ENCODE measurements at places on chromosomes 5 and 9.

DNA sequence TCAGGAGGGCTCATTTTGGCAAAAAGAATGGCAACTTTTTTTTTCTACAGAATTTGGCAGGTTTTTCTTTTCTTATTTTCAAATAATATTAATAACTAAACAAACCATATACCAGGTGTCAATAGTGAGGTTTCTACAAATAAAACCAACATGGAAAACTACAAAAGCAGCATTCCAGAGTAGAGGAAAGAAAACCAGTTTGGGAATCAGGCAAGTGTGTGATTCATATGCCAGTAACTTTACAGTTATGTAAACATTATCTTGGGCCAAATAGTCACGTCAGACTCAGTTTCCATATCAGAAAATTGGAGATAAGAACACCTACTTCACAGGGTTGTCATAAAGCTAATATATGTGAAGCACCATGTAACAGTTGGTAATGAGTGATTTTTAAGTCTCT lies 51.7 kb downstream of the FBXW11 start:
- DNase-seq: no peak

- no peak for DNase-seq
Measured at GRCh38 chr9:93891549-93892310, 63.4 kb downstream of the BARX1 start.

DNA sequence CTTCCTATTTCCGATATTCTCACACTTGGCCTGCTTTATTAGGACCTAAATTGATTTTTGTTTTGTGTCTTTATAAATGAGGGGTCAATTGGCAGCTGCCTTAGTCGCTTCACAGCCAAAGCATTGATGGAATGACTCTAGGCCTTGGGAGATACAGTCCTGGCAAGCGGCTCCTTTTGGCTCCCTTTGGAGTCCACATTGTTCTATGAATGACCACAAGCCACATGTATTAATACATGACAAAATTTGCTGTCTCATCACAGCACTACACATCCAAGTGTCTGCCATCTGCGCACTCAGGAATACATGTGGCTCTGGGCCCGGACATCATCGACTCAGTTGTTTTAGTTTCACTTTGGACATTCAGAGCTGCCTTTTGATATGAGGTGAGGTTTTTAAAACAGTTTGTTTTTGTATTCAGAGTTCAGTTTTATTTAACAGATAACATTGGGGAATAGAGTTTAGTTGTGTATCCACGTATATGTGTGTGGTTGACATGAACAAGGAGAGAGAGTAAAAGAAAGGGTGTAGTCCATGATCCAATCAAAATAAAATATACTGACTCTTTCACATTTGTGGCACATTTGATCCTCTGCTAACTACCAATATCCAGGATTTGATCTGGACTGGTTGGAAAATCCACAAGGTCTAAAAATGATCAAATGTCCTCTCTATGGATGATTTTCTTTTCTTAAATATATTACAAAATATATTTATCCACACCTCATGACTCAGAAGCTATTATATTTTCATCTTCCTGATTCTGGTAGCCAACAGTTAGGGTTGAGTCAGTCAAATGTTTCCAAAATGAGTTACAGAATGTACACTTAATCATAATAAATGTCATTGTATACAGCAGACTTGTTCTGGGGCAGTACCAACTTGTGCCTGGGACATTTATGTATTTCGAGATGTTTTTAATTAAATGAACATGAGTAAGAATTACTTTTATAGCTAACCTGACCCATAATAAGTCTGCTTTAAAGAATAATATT lies 114.0 kb upstream of the MTAP start:
- no peak for DNase-seq

DNA sequence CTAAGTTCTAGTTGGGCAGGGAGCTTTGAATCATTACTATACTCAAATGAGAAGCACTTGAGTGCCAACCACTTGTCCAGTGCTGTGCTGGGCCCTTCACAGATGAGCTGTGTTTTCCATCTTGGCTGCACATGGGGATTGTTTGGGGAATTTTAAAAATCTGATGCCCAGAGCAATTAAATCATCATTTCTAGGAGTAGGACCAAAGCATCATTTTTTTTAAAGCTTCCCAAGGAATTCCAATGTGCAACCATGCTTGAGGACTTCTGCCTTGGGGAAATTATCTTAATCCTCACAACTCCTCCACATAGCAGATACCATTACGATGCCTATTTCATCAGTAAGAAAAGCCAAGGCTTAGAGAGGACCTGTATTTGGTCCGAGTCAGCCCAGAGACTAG lies 131.4 kb downstream of the TMEM174 start:
- no peak for DNase-seq

DNA sequence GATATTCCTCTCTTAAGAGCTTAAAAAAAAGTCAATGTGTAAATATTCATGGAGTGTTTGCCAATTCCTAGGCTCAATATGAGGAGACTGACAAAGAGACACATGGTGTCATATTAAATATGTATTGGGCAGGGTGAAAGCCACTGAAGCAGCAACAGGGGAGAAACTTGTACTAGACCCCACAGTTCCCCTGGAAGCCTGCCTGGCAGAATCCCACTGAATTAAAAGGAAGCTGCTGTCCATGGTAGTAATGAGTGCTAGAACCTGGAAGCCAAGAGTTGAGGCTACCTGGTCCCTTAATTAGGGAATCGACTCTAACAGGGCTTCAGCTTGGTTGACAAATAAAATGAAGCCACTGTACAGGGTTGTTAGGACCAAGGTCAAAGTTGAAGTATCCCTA lies 129.4 kb upstream of the GPR151 start:
- DNase-seq: no peak

- no peak for DNase-seq
Measured at GRCh38 chr5:133967124-133967523, 1.3 kb downstream of the C5orf15 start.

GRCh38 chr5:19855931-19856330 lies 132.1 kb downstream of the CDH18 start:
- no peak for DNase-seq

GRCh38 chr5:105878402-105878801 lies 1792.3 kb downstream of the EFNA5 start:
- DNase-seq: no peak

- no peak for DNase-seq
Measured at GRCh38 chr9:128727640-128728248, 3.8 kb upstream of the ZDHHC12 start.

- DNase-seq: no peak
Measured at GRCh38 chr5:32298059-32298415, 14.7 kb downstream of the MTMR12 start.

DNA sequence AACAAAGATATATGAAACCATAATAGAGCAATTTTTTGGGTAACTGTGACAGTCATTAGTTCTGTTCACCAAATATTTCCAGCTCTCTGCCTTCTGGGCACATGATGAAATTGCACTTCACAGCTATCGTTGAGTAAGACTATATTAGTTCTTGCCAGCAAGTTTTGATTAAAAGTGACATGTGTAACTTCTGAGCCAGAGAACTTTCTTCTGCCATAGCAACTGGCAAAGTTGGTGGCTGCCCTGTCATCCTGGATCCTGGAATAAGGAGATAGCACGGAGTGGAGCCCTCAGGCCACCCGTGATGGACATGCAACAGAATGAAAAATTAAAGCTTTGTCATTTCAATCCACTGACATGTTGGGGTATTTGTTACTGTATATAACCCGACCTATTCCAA lies 194.4 kb upstream of the VCAN start:
- no peak for DNase-seq

GRCh38 chr5:98935206-98935605 lies 6.4 kb upstream of the CHD1 start:
- DNase-seq: no peak

DNA sequence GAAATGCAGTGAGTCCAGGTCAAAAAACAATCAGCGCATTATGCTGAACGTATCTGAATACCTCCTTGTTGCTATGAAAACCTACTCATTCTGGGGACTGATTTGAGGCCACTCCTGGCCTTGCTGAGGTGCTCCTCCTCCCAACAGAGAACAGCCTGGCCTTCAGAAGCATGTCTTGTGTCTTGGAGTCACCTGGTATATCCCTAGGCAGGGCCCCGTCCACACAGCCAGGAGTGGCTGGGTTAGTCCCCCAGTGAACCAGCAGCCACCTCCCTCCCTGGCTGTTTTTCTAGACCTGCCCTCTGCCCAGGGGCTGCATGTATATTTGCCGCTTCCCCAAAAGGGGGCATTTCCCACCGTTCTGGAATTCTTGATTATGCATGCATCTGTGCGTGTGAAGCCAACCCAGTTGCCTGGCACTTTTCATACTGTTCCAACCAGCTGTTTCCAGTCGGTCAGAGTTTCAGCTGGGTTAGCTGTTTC lies 99.2 kb upstream of the SPATA31C2 start:
- no peak for DNase-seq

Measured in activated CD8-positive, alpha-beta memory T cell treated with anti-CD3 and anti-CD28 coated beads for 48 hours (primary cell).